ENCODE measurements at places on chromosomes 2 and 18.

- no peak for DNase-seq
Observed at GRCh38 chr2:120737340-120738101, 1.9 kb downstream of the GLI2 start.

DNA sequence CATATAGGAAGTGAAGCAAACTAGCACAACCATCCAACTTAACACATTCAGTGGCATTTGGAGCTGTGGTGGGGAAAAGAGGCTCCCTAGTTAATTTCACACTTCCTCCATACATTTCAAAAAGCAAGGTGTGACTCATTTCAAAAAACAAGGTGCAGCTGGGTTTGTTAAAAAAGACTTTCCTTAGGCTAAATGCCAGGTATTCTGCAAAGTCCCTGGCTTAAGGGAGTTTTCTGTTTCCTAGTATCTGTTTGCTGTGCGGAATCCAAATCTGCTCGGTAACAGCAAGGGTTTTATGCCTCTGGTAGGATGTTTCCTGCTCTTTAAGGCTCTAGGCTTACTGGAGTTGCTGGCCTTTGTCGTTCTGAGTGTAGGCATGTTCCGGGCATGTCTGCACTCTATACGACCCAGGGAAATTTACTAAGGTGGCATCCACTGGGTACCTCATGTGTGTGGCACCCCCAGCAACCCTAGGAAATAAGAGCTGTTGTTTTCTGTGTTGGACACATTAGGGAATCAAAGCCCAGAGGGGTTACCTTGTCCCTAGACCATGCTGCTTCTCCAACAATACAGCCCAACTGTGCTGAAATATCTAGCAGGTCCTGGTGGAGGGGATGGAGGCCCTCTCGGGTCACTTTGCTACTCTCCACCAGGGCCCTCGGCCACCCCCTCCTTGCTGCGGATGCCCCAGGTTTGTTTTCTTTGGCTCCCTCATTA is 634 bp upstream of the MSGN1 start:
- no peak for DNase-seq

GRCh38 chr2:138618971-138619370 is 117.4 kb downstream of the SPOPL start:
- no peak for DNase-seq

GRCh38 chr2:29053223-29053622 is 21.1 kb downstream of the PCARE start:
- no peak for DNase-seq

GRCh38 chr2:98469862-98470544 is 25.3 kb downstream of the INPP4A start:
- DNase-seq: no peak

- DNase-seq: no peak
Observed at GRCh38 chr2:139357972-139358371, 577.8 kb upstream of the NXPH2 start.

GRCh38 chr18:3972291-3972930 is 482.7 kb downstream of the DLGAP1 start:
- no peak for DNase-seq

Data from stimulated activated CD4-positive, alpha-beta T cell treated with anti-CD3 and anti-CD28 coated beads, TNF-alpha, amount 100 ng/mL, for 4 hours (primary cell).